Mesothelial cell of epicardium (in vitro differentiated cells): ENCODE measurements at places on chromosomes 3 and 15. TPM values are rescaled to one million over a fixed set of nuclear protein-coding genes. Genes with fewer than 3 reads are reported as not detected.

GRCh38 chr3:153355559-153355958, 193.5 kb downstream of the RAP2B start:
- H3K36me3 ChIP-seq, result peaks cover 5% of the 10 kb centered on the region
- no peaks in the 10 kb centered on the region for H3K27me3 ChIP-seq
- no peak overlapping the region for H3K4me3 ChIP-seq
- H3K4me1 ChIP-seq, result peaks cover 7% of the 10 kb centered on the region
- no peak for DNase-seq

- H3K27ac ChIP-seq, result no peak overlapping the region
- H3K4me1 ChIP-seq, result no peaks in the 10 kb centered on the region
- H3K27me3 ChIP-seq, result no peaks in the 10 kb centered on the region
- DNase-seq, result no peak
- H3K4me3 ChIP-seq, result no peak overlapping the region
- H3K36me3 ChIP-seq, result no peaks in the 10 kb centered on the region
Observed at GRCh38 chr15:50315814-50316630, 39.0 kb downstream of the GABPB1 start.

GRCh38 chr3:69531576-69532546, 146.0 kb upstream of the FRMD4B start:
- H3K27ac ChIP-seq, result no peak overlapping the region
- H3K27me3 ChIP-seq, result peaks cover 60% of the 10 kb centered on the region
- peaks cover 20% of the 10 kb centered on the region for H3K4me1 ChIP-seq
- no peak for DNase-seq
- H3K4me3 ChIP-seq, result no peak overlapping the region

DNA sequence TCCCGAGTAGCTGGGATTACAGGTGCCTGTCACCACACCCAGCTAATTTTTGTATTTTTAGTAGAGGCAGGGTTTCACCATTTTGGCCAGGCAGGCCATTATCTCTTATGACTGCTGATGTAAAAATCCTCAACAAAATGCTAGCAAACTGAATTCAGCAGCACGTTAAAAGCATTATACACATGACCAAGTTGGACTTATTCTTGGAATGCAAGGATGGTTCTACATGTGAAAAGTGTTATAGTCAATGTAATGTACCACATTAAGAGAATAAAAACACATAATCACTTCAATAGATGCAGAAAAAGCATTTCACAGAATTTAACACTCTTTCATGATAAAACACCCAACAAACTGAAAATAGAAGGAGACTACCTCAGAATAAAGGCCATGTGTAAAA, 20.2 kb downstream of the RNF13 start:
- no peak for DNase-seq
- H3K27ac ChIP-seq, result no peak overlapping the region
- no peaks in the 10 kb centered on the region for H3K4me1 ChIP-seq
- no peaks in the 10 kb centered on the region for H3K27me3 ChIP-seq
- peaks cover 70% of the 10 kb centered on the region for H3K36me3 ChIP-seq
- no peak overlapping the region for H3K4me3 ChIP-seq

DNA sequence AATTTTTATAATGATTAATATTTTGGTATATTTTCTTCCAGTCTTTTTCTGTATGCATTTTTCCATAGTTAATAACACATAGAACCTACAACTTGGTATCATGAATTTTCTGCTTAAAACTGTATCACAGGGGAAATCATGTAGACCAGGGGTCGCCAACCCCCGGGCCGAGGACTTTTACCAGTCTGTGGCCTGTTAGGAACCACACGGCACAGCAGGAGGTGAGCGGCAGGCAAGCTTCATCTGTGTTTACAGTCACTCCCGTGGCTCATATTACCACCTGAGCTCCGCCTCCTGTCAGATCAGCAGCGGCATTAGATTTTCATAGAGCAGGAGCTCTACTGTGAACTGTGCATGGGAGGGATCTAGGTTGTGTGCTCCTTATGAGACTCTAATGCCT, 54.7 kb downstream of the RPL22L1 start:
- H3K4me3 ChIP-seq, result peak overlapping the region; percentile 32
- peak overlapping the region; percentile 93 for H3K27ac ChIP-seq
- H3K27me3 ChIP-seq, result no peaks in the 10 kb centered on the region
- H3K4me1 ChIP-seq, result peaks cover 73% of the 10 kb centered on the region
- no peak for DNase-seq
- no peaks in the 10 kb centered on the region for H3K36me3 ChIP-seq

TMCO5A gene
- not detected in 3 replicates for total RNA-seq

NUP210 gene
- 25.9 to 27.9 TPM (median 26.7 TPM) in 3 replicates for total RNA-seq

QTRT2 gene
- 29.1 to 35.2 TPM (median 32.3 TPM) in 3 replicates for total RNA-seq
